Prostate gland (tissue), 2 donors: ENCODE measurements at places on chromosomes 6 and 20. TPM values are rescaled to one million over a fixed set of nuclear protein-coding genes. Genes with fewer than 3 reads are reported as not detected.

- no peaks in the 10 kb centered on the region for H3K36me3 ChIP-seq
- H3K4me1 ChIP-seq, result no peaks in the 10 kb centered on the region
- H3K27me3 ChIP-seq, result no peaks in the 10 kb centered on the region
- H3K4me3 ChIP-seq, result peak overlapping the region; percentile 33
Observed at GRCh38 chr6:28943223-28943556, 19.4 kb upstream of the TRIM27 start.

- no peak overlapping the region for H3K4me3 ChIP-seq
- peaks cover 7% of the 10 kb centered on the region for H3K4me1 ChIP-seq
- H3K36me3 ChIP-seq, result no peaks in the 10 kb centered on the region
- H3K27me3 ChIP-seq, result no peaks in the 10 kb centered on the region
- DNase-seq, result no peak
Observed at GRCh38 chr6:79605061-79605460, 26.1 kb upstream of the SH3BGRL2 start.

- H3K27ac ChIP-seq, result peak overlapping the region; percentile 88
- H3K36me3 ChIP-seq, result no peaks in the 10 kb centered on the region
- H3K4me1 ChIP-seq, result peaks cover 28% of the 10 kb centered on the region
- peak; percentile 58 for DNase-seq
Observed at GRCh38 chr6:111605100-111605751, 452 bp downstream of the TRAF3IP2 start.

GRCh38 chr6:148854992-148855391 is 108.2 kb downstream of the UST start:
- H3K36me3 ChIP-seq, result no peaks in the 10 kb centered on the region
- no peak overlapping the region for H3K27ac ChIP-seq
- no peak for DNase-seq
- no peaks in the 10 kb centered on the region for H3K27me3 ChIP-seq

- no peaks in the 10 kb centered on the region for H3K27me3 ChIP-seq
- H3K4me1 ChIP-seq, result no peaks in the 10 kb centered on the region
- no peak for DNase-seq
- H3K4me3 ChIP-seq, result peak overlapping the region; percentile 86
- peak overlapping the region; percentile 83 for H3K27ac ChIP-seq
Observed at GRCh38 chr20:38447251-38447661, 12.1 kb upstream of the SNHG17 start.

Gene TXNDC5
- 123 TPM for total RNA-seq

Gene DOK5
- 1.2 TPM for total RNA-seq

Gene C6orf118
- total RNA-seq, result not detected

Gene CCN5
- 64.3 TPM for total RNA-seq
